ENCODE measurements at places on chromosomes 6 and 20.

GRCh38 chr6:130740308-130740707 is 86.9 kb upstream of the SMLR1 start:
- no peak for DNase-seq

DNA sequence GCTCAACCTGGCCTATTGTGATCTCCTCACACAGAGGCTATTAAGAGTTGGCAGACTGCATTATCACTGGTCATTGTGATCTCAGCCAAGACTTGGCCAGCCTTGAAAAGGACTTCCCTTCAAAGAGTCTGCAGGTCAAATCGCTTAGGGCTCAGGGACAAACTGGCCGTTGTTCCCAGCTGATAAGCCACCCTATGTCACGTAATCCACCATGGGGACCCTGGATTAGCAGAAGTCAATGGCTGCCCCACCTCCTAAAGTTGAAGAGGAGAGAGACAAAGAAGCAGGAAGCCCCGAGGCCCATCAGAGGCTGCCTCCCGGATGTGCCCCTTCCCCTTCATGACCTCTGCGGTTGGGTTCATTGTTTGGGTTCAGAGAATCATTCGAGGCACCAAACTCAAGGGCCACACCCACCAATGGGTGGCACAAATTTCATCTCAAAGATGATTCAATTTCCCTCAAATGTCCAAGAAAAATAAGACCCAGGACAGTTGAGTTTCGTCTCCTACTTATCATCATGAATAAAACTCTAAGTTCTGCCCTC is 56.6 kb downstream of the BPIFB1 start:
- DNase-seq = no peak

- peak; percentile 98 for DNase-seq
Observed at GRCh38 chr20:50121858-50122271, 8.9 kb upstream of the UBE2V1 start.

- no peak for DNase-seq
Observed at GRCh38 chr6:3484946-3485345, 28.1 kb upstream of the SLC22A23 start.

GRCh38 chr20:13995086-13995665 is at the start of gene MACROD2:
TSS of gene MACROD2 (plus strand) at chr20:13995516.
- DNase-seq = peak; percentile 84

DNA sequence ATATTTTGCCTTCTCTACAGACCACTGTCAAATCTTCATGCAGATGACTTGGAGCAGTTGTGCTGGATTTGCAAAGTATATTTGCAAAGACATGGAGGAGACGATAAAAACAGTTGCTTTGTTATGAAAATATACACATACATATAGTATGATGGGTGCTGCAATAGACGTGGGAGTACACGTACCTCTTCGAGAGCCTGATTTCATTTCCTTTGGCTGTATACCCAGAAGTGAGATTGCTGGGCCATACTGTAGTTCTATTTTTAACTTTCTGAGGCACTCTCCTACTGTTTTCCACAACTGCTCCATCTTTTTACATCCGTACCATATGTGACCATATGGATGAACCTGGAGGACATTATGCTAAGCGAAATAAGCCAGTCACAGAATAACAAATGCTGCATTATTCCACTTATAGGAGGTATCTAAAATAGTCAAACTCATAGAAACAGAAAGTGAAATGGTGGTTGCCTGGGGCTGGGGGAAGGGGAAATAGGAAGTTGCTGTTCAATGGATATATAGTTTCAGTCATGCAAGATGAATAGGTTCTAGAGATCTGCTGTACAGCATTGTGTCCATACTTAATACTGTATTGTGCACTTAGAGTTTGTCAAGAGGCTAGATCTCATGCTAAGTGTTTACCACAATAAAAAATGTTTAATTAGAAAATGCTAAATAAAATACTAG is 223.8 kb downstream of the HAO1 start:
- DNase-seq = no peak

DNA sequence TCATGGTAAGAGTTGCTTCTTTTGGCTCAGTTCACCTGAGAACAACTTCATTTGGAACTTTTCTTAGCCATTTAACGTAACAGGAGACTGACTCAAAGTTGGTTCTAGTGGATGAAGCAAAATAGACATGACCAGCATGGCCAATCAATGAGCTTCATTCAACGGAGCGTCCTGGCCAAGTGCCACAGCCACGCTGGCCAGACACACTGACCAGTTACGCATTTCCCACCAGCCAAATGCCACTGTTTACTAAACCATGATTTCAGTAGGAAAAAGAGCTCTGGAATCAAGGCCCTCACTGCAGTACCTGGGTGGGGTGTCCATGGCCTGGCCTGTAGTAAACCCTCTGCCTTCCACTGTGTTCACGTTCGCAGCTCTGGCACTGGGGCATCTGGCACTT is 80.4 kb downstream of the POPDC3 start:
- DNase-seq = no peak

GRCh38 chr20:14343491-14344065 is 6.2 kb upstream of the FLRT3 start:
- no peak for DNase-seq

DNA sequence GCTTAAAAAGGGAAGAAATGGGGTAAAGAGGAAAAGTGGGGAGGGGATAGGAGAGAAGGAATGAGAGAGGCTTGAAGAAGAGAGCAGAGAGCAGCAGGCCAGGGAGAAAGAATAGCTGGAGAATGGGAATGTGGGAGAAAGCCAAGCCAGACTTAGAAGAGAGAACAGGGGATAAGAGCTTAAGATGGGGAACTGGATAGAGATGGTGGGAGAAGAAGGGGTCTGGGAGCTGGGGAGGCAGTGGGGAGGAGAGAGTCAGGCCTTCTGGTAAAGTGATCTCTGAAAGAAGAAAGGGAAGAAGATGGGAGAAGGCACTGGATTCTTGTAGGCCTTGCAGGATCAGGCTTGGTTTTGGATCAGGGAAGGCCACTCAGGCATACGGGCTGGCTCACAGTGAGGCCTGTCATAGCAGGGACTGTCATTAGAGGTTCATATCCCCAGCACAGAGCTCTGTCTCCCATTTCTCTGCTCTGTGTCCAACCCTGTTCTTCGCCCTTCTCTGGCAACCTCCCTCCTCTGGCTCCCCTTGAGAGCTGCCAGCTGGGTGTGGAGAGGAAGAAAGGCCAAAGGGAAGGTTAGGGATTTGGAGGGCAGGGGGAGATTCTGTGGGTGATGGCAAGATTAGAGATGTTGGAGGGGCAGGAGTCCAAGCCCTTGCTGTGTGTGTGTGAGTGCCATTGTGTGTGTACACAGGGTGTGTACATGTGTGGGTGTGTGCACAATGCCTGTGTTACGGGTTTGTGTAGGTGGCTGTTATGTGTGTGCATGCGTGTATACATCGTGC is 9.3 kb downstream of the SYNGAP1 start:
- DNase-seq = no peak

GRCh38 chr6:10621213-10621612 is 73.2 kb downstream of the C6orf52 start:
- DNase-seq = no peak

DNA sequence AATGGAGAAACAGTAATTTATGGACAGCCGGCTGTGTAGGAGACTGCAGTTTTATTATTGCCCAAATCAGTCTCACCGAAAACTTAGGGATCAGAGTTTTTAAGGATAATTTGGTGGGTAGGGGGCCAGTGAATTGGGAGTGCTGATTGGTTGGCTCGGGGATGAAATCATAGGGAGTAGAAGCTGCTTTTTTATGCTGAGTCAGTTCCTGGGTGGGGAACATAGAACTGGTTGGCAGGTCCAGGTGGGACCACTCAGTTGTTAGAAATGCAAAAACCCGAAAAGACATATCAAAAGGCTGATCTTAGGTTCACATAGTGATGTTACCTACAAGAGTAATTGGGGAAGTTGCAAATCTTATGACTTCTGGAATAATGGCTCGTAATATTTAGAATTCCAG is 59.3 kb downstream of the DOP1A start:
- DNase-seq = no peak

DNA sequence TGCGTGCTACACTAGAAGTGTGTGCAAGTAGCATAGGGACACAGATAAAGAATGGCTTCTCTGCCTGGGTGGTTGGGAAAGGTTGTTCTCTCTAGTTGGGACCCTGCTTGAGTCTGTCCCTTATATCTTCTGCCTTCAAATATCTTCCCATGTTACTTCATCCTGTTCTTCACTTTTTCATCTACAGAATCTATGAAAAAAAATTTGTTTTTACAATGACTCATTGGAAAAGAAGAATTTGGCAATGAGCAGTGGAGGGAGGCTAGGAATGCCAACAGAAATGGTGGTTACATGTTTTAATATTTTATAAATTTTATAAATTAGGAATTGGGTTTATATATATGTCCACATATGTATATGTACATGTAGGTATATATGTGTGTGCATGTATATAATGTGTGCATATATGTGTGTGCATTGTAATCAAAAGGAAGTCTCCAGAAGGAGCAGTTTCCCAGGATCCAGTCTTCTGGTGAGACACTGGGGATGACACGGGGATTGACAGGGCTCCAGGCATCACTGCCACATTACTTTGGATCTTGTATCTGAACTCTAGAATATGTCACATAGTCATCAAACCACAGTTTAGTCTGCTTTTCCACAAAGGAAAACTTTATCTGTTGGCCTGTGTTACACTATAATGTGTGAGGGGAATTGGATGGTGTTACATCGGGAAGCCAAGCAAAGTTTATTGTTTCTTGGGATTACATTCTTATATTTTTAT is 75.3 kb upstream of the RIPOR2 start:
- peak; percentile 68 for DNase-seq

- DNase-seq = peak; percentile 38
Observed at GRCh38 chr6:11142296-11143027, 30.9 kb upstream of the ERVFRD-1 start.

GRCh38 chr6:42268016-42268834 is 50.6 kb upstream of the MRPS10 start:
- DNase-seq = no peak

All from fibroblast of mammary gland (primary cell).